NCI-H1092 treated with DMSO at 0.1 percent for 48 hours (cell line): ENCODE measurements at places on chromosomes 2 and 18.

- no peak for DNase-seq
Measured at GRCh38 chr2:60719331-60719730, 36.7 kb upstream of the PAPOLG start.

- no peak for DNase-seq
Measured at GRCh38 chr18:40939656-40940515, 1015.1 kb upstream of the PIK3C3 start.

DNA sequence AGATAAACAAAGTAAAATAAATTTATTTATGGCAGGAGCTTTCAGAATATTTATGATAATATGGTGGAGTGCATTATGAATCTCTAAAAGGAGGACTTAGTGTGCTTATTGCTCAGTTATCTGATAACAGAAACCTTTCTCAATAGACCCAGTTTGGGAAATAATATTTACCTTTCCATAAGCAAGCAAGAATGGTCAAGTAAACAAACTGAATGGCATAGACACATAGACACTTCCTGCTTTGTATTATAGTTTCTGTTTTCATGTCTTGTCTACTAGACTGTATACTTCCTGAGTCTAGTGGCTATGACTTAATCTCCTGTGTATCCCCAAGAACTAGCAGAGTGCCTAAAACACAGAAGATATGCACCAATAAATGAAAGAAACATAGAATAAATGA lies 87.8 kb downstream of the UPP2 start:
- DNase-seq = no peak

DNA sequence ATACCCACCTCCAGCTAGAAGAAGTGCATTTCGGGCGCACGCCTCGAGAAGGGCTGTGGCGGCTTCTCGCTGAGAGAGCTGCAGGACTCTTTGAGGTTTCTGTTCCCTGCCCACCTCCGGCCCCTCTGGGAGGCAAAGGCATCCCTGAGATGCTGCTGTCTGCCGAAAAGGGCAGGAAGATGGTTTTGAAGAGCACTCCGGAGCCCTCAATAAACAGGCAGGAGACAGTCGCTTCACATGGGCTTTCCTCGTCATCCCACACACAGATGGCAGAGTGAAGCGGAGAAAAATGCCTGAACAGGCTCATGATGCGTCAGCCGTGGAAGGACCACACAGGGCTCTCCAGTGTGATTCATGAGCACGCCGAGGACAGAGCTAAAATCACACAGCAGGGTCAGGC lies 25.4 kb upstream of the GLI2 start:
- no peak for DNase-seq
